ENCODE measurements at places on chromosomes 1 and 21.
A peak's percentile ranks its signal among the peaks of the same experiment; 100 is the strongest.

DNA sequence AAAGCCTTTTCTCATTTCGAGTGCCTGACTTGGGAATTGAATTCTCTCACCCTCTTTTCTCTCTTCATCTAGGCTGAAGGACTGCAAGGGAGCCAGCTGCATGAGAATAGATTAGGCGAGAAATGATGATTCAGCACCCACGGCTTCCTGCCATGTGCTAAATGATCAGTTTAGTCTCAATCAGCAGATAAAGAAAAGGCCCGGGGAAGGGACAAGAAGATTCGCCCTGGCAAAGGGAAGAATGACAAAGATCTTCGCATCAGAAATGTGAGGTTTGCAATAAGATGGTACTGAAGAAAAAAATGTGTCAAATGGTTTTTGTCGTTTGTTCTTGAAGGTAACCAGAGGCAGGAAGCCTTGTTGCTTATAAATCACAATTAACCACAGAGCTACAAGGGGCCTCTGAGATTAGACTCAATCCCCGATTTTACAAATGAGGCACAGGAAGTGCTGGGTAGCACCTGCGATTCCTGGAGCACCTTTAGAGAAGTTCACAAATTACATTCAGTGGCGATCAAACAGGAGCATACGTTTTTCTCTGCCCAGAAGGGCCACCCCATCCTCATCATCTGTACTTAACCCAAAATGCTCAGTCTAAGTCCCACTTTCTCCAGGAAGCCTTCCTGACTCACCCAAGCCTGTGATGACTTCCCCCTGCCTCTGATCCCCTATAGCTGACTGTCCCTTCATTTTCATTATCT, 183.4 kb downstream of the ZNF281 start:
- peak; percentile 58 for DNase-seq

DNA sequence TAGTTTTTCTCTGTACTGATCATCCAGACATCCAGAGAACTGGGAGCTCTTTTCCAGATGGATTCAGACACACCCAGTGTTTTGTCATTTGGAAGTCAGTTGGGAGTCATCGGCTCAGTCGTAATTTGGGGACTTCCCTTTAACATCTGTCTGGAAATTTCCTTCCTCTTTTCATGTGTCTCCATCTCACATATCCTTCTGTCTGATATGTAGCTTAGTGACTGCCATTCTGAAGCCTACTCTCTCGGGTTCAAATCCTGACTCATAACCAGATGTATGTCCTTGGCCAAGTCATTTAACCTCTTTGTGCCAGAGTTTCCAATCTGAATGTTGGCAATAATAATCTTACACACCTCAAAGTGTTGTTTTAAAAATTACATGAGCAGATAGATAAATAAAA, 3.0 kb downstream of the MORC3 start:
- DNase-seq = no peak

DNA sequence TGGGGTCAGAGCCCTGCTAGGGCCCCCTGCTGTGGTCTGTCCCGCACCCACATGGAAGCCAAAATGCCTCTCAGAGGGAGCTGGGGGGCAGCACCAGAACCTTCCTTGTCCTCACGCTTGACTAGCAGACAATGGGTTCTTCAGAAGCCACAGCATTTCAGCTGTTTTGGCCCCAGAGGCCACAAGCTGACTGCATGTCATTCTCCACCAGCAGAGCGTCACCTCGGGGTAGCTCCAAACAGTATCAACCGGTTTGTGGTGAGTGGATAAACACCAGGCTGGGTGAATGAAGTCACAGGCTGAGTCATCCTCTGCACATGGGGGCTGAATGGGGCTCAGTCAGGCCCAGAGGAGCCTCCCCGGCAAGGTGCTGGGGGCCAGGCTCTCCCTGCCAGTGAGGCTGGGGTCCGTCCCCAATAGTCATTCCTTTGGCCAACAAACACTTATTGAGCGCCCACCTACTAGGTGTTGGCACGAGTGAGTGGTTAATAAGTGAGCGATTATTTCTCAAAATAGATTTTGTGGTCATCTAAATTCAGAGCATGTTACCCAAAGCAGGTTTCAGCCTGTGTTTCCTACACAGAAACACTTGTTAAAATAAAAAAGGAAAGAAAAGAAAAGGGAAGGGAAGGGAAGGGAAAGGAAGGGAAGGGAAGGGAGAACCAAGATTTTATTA, 9.1 kb downstream of the OLIG1 start:
- DNase-seq = peak; percentile 43

DNA sequence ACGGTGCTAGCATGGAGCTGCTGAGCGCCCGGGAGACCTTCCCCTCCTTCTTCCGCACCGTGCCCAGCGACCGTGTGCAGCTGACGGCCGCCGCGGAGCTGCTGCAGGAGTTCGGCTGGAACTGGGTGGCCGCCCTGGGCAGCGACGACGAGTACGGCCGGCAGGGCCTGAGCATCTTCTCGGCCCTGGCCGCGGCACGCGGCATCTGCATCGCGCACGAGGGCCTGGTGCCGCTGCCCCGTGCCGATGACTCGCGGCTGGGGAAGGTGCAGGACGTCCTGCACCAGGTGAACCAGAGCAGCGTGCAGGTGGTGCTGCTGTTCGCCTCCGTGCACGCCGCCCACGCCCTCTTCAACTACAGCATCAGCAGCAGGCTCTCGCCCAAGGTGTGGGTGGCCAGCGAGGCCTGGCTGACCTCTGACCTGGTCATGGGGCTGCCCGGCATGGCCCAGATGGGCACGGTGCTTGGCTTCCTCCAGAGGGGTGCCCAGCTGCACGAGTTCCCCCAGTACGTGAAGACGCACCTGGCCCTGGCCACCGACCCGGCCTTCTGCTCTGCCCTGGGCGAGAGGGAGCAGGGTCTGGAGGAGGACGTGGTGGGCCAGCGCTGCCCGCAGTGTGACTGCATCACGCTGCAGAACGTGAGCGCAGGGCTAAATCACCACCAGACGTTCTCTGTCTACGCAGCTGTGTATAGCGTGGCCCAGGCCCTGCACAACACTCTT, 1.1 kb downstream of the TAS1R3 start:
- no peak for DNase-seq

- no peak for DNase-seq
Measured at GRCh38 chr1:26478988-26479387, 6.7 kb downstream of the HMGN2 start.

DNA sequence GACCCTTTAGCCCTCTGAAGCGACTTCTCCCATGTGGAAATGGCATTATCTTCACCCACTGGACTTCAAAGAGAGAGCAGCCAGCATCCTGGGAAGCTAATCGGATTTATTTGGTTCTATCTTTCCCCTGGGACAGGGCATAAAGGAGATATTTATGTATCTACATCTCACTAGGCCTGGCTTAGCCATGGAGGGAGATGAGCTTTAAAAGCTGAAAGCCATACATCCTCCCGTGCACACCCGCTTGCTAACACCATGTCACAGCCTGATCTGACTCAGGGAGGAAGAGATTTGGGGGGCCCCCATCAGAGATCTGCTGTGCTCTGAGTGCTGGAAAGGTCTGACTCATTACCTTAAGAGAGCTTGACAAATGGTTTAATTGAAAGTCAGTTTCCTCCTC, 155.9 kb downstream of the PLXNA2 start:
- DNase-seq = no peak

DNA sequence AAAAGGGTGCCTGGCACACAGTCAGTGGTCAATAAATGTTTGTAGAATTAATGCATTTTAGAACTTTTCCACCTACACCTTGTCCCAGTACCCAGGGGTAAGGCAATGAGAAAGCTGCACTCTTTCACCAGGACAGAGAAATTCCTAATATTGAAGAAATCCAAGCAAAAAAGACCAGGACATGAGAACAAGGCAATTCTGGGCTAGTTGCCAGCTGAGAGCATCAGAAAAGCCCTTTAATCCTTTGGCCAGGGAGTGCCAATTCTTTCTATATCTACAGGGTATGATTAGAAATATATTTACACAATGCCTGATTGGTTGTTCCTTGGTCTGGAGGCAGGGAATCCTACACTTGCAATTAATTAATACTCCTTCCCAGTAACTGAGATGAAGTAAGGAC, 492.4 kb upstream of the NFIA start:
- DNase-seq = no peak

DNA sequence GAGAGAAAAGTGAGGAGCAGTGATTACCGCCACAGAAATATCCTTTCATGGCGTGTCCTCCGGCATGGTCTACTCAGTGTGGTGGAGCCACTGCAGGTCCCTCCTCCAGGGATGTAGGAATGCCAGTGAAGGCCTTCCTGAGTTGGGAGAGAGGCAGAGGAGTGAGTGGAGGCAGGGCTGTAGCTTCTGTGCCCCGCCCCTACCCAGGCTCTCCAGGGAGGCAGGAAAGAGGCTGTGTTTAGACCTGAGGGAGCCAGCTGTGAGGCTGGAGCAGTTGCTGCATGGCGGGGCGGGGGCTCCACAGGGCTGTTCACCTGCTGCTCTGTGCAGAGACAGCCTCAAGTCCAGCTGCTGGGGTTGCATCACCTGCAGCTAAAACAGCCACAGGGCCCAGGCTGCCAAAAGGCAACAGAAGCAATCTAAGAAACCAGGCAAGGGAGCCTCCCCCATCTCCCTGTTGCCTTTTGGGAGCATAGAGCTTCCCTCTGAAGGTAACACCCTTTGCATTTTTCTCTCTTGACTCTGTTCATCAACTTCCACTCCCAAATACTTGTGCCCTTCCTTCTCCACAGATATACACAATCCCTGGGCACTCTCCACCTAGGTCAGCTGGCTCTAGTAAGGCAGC, 801 bp upstream of the ANXA9 start:
- DNase-seq = no peak

DNA sequence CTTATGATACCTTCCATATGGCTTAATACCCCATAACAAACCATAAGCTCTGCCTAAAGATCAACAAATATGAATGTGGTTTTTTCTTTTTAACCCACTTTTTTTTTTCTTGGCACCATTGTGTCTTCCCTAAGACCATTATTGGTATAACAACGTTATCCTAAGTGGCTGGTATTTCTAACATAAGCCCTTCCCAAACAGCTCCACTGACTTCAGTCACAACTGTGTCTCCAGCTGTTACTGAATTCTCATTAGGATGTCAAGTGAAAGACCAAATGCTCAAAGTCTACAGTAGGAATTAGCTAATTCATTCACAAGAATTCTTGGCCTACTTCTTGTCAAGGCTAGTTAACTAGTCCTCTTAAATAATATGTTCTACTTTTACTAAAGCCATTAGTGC, 4.2 kb upstream of the RXRG start:
- DNase-seq = no peak

DNA sequence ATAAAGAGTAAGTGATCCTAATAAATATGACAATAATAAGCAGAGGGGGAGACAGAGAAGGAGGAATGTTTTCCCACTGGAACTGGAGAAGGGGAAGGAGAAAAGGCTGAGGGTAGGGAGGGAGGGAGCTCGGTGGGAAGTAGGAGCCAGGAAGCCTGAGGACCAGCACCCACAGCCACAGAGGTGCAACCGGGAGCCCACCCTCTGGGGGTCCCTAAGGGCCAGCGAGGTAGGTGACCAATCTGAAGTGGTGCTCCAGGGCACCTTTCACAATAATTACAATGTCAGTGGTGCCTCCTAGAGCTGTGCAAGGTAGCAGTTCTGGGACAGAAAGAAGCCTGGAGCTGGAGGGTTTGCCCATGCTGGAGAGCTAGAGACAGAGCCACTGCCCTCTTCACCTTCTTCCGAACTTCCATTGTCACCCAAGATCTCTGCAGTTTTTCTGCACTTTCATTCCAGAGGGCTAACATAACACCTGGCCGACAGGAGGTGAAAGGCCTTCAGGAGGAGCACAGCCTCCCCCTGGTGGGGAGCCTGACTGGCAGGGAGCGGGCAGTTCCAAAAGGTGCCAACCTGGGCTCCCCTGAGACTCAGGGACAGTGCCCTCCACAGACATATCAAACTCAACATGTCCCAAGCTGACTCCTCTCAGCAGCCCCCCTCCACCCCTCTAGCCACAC, 4.1 kb upstream of the AHCYL1 start:
- DNase-seq = peak; percentile 25

- DNase-seq = no peak
Measured at GRCh38 chr1:228530086-228530758, 43.0 kb downstream of the RNF187 start.

DNA sequence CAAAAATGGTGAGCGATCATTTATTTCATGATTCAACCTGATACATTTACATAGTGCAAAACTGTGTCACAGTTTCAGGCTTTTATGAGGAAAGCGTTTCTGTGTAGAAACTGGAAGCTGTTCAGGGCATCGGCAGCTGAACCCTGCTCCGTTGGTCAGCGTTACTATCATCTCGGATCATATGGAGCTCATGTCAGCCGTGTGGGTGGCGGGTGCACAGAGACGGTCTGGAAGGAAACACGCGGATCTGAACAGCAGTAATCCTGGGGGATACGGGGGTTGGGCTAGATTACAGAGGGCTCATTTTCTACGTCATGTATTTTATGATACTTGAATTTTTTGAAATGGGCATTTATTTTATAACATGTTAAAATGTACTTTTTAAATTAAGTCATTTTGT, 15.1 kb downstream of the C1orf174 start:
- no peak for DNase-seq

- DNase-seq = no peak
Measured at GRCh38 chr1:44293761-44294315, 61.2 kb downstream of the ERI3 start.

DNA sequence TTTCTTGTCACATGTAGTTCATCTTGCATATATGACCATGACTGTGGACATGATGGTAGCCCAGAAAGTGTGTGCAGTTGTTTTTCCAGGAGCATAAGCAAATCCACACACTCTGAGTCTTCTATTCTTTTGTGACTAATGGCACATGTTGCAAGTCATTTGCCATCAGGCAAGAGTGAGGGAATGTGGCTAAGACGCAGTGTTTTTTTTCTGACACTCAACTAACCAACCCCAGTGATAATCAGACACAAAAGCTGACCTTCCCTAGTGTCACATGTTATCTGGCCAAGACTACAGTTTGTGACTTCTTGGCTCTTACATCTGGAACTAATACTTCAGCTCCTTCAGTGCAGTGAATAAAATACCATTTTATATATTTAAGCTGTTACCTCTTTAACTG, 108.8 kb downstream of the ITSN1 start:
- DNase-seq = no peak

DNA sequence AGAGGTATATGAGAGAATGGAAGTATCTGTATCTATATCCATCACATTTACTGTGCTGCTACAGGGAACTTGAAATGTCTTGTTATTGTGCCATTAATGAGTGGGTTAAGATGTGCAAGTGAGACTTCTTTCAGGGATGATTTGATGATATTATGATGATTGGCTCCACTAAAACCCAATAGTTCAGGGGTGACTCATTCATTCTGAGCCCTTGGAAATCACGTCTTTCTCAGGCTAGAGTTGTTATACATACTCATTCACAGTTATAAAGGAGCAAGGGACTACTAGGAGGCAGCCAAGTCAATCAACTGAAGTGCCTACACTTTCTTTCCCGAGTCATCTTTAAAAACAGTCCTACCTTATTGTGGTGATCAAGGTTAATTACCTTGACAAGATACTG, 1109.8 kb upstream of the B3GALT2 start:
- no peak for DNase-seq

- peak; percentile 3 for DNase-seq
Measured at GRCh38 chr1:217048104-217048707, 325.0 kb upstream of the ESRRG start.

Data from stimulated activated CD4-positive, alpha-beta T cell treated with anti-CD3 and anti-CD28 coated beads, Interleukin-15, amount 100 ng/mL, for 24 hours (primary cell).